ENCODE measurements at places on chromosomes 3 and 15. TPM values are rescaled to one million over a fixed set of nuclear protein-coding genes. Genes with fewer than 3 reads are reported as not detected.

WDR72 gene
- total RNA-seq = not detected

PLOD2 gene
- total RNA-seq = 44.8 TPM

ETV5 gene
- 14.2 TPM for total RNA-seq

ACKR4 gene
- total RNA-seq = 0.19 TPM

EPHB1 gene
- total RNA-seq = not detected

ECE2 gene
- not detected for total RNA-seq

TRIM59 gene
- 8.2 TPM for total RNA-seq

CCRL2 gene
- not detected for total RNA-seq

LMCD1 gene
- 8.4 TPM for total RNA-seq

KBTBD13 gene
- total RNA-seq = not detected

RPL15 gene
- total RNA-seq = 1,933 TPM

RTP3 gene
- total RNA-seq = not detected

Measured in airway epithelial cell (primary cell).